ENCODE measurements at places on chromosomes 4 and X.

DNA sequence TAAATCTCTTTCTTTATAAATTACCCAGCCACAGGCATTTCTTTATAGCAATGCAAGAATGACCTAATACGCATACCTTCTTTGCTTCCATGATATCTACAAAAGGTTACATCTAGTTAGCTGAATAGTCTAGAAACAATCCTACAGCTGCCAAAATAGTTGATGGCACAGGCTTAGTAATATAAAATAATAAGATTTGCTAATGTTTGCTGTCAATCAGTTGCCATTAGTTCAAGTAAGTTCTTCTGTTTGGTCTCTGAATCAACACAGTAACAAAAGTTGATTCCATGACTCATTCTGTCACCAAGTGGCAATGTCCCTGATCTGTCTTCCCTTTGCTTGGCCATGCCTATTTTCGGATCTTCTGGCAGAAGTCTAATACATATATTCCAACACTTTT lies 470.2 kb downstream of the SPRY1 start:
- peak; percentile 11 for DNase-seq
- H3K4me1 ChIP-seq: no peaks in the 10 kb centered on the region
- no peaks in the 10 kb centered on the region for H3K27me3 ChIP-seq

- H3K36me3 ChIP-seq: no peaks in the 10 kb centered on the region
- no peak for DNase-seq
- H3K27ac ChIP-seq: no peak overlapping the region
- no peaks in the 10 kb centered on the region for H3K27me3 ChIP-seq
- H3K4me3 ChIP-seq: no peak overlapping the region
Observed at GRCh38 chrX:154064637-154065435, 32.7 kb downstream of the MECP2 start.

- H3K27me3 ChIP-seq: no peaks in the 10 kb centered on the region
- no peaks in the 10 kb centered on the region for H3K4me1 ChIP-seq
- no peak overlapping the region for H3K27ac ChIP-seq
- DNase-seq: no peak
Observed at GRCh38 chrX:151184705-151185104, 8.3 kb downstream of the GPR50 start.

GRCh38 chr4:20889901-20890300 lies 189.6 kb downstream of the PACRGL start:
- no peak overlapping the region for H3K4me3 ChIP-seq
- H3K4me1 ChIP-seq: no peaks in the 10 kb centered on the region
- no peak for DNase-seq
- no peaks in the 10 kb centered on the region for H3K36me3 ChIP-seq

DNA sequence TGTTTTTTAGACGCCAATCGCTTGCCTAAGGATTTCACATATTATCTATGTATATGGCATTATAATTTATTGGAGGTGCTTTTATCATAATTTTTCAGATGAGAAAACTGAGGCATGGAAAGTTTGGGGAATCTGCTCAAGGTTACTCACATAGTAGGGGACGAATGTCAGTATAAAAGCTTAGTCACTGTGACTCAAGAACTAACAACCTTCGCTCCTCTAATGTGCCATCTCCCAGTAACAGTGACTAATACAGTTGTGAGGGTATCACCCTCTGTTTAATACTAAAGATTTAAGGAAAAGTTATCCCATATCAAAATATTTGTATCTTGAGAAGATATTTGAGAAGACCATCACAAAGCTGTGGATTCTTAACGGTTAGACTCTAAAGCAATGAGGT lies 353.1 kb upstream of the SPOCK3 start:
- H3K27me3 ChIP-seq: no peaks in the 10 kb centered on the region
- no peak overlapping the region for H3K4me3 ChIP-seq
- no peak overlapping the region for H3K27ac ChIP-seq
- no peak for DNase-seq

DNA sequence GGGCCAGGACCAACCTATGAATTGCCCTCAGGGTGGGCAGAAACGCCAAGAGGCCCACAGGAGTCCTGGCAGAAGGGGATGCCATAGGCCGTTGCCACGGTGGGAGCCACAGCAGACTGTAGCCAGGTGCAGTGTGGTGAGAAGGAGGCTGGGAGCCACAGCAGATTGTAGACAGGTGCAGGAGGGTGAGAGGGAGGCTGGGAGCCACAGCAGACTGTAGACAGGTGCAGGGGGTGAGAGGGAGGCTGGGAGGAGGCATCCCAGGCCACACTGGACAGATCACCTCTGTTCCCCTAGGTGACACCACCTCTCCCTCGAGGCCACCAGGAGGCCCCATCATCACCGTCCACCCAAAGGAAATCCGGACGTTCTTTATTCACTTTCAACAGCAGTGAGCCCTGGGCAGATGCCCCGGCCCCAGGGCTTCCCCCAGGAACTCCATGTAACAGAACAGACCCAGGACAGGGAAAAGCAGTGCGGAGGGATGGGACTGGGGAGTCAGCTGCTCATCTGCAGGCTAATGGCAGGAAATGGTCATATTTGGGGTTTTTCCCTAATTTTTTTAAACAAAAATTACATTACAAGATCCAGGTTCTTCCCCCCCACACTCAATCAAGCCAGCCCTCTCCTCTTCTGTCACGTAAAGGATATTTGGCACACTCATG lies 19.5 kb upstream of the MRFAP1 start:
- no peaks in the 10 kb centered on the region for H3K27me3 ChIP-seq
- H3K27ac ChIP-seq: no peak overlapping the region
- H3K36me3 ChIP-seq: peaks cover 31% of the 10 kb centered on the region
- no peaks in the 10 kb centered on the region for H3K4me1 ChIP-seq
- H3K4me3 ChIP-seq: no peak overlapping the region
- no peak for DNase-seq

DNA sequence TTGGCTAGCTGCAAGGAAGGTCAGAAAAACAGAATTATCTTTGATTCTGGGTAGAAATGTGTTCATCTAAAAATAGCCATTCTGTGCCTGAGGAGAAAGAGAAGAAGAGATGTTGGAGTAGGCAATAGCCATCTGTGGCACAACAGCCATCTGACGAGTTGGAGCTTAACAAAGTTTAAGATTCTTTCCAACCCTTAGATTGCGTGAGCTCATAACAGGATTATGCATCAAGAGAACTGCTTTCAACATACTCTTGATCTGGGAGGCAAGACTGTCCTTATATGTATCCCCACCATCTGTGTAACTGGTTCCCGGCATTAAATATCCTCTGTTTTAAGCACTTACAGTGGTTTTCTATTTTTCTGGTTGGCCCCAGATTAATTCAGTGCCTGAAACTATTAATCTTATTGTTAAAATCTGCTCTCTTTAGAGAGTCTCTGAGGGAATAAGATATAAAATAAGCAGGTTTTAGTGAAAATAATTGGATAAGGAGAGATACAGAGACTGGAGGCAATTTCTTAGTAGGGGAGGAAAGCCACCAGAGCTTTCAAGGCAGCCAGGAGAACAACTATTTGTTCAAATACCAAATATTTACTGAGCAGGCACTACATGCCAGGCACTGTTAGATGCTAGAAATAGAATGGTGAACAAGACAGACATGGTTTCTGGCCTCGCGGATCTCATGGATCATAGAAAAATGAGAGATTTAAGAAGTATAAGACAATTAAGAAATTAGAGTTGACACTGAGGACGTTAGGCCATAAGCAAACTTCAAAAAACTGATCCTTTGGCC lies 398.0 kb downstream of the SMARCA1 start:
- no peaks in the 10 kb centered on the region for H3K4me1 ChIP-seq
- no peak for DNase-seq
- H3K27me3 ChIP-seq: no peaks in the 10 kb centered on the region
- H3K4me3 ChIP-seq: no peak overlapping the region

GRCh38 chrX:123600181-123600580 lies 132.7 kb downstream of the THOC2 start:
- H3K27ac ChIP-seq: no peak overlapping the region
- DNase-seq: no peak
- H3K4me3 ChIP-seq: no peak overlapping the region
- H3K4me1 ChIP-seq: no peaks in the 10 kb centered on the region
- peaks cover 3% of the 10 kb centered on the region for H3K36me3 ChIP-seq
- H3K27me3 ChIP-seq: no peaks in the 10 kb centered on the region

DNA sequence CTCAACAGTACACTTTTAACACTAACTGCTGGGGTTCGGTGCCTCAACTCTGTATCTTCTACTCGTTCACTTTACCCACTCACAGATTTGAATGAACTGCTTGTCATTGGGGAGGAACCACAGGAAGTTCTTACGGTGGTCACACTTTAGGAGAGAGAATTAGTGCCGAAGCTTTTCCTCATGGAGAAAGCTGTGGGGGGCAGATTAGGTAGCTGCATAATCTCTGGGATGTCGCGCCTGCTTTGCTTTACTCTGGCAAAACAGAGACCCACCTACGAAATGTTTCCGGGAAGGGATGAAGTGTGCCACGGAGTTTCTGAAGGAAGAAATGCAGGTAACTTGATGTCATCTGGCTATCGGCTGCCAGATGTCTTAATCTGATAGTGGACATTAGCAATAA lies 949.7 kb upstream of the TENM3 start:
- H3K27ac ChIP-seq: no peak overlapping the region
- DNase-seq: no peak
- H3K4me3 ChIP-seq: no peak overlapping the region
